Right forelimb (tissue), 1 donor: ENCODE measurements at places on chromosomes 6 and 20.

- DNase-seq = peak; percentile 50
Measured at GRCh38 chr6:82144852-82145340, 102.6 kb downstream of the IBTK start.

GRCh38 chr6:156777577-156778453 is 637 bp downstream of the ARID1B start:
- peak; percentile 83 for DNase-seq

DNA sequence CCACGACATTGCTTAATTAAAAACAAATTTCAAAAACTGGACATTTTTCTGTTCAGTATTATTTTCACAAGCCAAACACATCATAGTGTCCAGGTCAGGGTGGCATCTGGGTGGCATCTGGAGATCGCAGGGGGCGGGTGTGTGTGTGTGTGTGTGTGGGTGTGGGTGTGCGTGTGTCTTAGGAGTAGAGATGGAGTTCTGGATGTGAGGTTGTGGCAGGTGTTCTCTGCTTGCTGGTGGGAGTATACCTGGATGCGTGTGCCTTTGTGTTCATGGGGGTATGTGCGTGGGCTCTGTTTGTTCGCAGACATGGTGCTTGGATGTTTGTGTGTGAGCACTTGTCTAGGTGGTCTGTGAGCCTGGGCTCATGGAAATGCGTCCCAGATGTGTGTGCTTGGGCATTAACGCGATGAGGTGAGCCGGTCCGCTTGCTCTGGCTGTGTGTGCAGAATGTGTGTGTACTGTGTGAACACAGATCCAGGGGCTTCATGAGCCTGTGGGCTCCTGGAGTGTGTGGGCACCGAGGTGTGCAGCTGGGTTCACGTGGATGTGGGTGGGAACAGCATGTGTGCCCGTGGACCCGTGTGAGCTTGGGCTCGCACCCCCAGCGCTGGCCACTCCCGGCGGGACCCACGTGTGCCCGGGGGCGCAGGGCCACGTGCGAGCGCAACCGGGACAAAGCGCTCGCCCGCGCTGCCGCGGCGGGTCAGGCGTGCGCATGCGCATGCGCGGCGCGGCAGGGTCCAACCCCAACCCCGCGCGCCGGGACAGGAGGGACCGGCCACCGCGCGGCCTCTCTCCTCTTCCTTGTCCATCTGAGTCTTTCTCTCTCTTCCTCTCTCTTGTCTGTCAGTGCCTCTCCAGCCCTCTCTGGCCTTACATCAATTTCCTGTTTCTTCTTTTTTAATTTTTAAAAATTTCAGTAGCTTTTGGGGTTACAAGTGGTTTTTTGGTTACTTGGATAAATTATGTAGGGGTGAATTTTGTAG is 60.4 kb downstream of the SRC start:
- DNase-seq = no peak

GRCh38 chr6:51778666-51779065 is 308.7 kb downstream of the PKHD1 start:
- no peak for DNase-seq

GRCh38 chr20:23917024-23917725 is 37.6 kb upstream of the CST5 start:
- no peak for DNase-seq

GRCh38 chr6:170049641-170050561 is 241.0 kb downstream of the DLL1 start:
- peak; percentile 80 for DNase-seq

GRCh38 chr6:88517737-88518136 is 351.6 kb upstream of the CNR1 start:
- no peak for DNase-seq

GRCh38 chr6:5840734-5841390 is 165.9 kb downstream of the NRN1 start:
- DNase-seq = no peak
